ENCODE measurements at places on chromosomes 4 and X. TPM values are rescaled to one million over a fixed set of nuclear protein-coding genes. Genes with fewer than 3 reads are reported as not detected.

DNA sequence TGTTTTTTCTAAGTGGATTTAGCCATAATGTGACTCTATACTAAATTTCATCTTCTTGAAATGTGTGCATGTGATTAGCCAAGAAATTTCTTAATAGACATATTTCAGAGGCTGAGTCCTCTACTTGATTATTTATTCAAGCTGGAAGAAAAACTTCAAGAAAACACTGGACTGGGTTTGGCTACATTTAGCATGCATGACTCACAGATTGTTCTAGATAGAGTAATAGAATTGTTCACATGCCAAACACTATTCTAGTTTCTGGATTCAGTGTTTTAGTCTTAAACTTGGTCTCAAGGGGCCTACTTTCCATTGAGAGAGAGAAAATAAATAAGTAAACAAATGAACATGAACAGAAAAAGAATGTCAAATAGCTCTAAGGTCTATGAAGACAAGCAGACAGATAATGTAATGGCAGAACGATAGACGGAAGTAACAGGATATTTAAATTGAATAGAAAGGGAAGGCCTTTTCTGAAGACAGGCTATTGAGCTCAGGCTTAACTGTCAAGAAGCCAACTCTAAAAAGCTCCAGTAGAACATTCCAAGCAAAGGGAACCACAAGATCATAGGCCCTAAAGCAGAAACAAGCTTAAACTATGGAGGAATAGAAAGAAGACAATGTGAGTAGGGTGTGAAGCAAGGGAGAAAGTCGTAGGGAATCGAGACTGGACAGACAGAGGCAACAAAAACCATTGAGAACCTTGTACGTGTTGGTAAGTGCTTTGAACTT lies 104.6 kb downstream of the TMEM144 start:
- no peak for DNase-seq

- DNase-seq, result peak; percentile 14
Observed at GRCh38 chr4:140252141-140252741, 98.3 kb upstream of the MAML3 start.

Gene GAGE13
- not detected for total RNA-seq

Gene SLC9A7
- total RNA-seq, result 59.6 TPM

- no peak for DNase-seq
Observed at GRCh38 chr4:142550965-142551364, 295.1 kb downstream of the INPP4B start.

DNA sequence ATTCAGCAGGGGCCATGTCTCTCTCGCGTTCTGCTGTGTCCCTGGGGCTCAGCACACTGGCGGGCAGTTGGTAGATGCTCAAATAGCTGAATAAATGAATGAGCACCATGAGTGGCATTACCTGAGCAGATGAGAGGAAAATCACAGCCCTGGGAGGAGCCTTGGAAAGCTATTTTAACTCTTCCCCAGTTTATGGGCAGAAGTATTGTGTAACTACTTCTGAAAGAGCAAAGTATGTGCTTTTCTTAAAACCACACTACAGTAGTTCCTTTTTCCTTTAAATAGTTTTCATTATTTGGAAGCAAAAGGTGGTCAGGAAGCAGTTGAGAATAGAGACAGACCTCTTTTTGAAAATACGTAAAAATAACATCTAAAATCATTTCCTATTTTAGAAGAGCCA lies 3.0 kb upstream of the PLAC1 start:
- DNase-seq, result no peak

- DNase-seq, result no peak
Observed at GRCh38 chr4:151563194-151563593, 154.2 kb downstream of the FHIP1A start.

DNA sequence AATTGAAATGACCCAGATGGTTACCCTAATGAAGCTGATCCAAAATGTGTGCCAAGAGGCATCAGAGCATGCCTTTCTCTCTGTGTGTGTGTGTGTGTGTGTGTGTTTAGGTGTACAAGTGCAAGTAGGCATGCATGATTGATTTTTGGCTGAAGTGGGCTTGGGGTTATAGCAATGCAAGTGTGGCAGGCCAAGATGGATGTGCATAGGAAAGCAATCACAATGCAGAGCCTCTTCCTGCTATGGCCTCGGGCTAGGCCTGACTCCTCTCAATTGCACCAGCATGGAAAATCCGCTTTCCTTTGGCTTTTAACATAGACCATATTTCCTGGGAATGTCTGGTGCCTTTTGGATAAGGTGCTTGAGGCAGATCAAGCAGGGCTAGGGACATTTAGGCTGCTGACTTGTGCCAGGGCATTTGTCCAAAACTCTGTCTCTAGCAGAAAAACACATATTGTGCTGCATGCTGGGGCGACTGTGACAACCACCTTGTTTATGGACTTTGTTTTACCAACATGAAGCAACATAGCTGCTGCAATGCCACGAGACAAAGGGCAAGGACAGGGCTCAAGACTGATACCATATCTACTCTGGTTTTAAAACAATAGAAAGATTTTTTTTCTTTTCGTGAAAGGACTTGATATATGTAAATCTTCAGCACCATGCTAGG lies 395.7 kb downstream of the RAPGEF2 start:
- DNase-seq, result no peak

DNA sequence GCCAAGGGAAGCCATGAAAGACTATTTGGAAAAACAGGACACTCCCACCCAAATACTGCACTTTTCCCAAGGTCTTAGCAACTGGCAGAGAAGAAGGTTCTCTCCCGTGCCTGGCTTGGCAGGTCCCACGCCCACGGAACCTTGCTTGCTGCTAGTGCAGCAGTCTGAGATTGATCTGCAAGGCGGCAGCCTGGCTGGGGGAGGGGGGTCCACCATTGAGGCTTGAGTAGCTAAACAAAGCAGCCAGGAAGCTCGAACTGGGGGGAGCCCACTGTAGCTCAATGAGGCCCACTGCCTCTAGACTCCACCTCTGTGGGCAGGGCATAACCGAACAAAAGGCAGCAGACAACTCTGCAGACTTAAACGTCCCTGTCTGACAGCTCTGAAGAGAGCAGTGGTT lies 91.3 kb upstream of the TRPC5OS start:
- no peak for DNase-seq

DNA sequence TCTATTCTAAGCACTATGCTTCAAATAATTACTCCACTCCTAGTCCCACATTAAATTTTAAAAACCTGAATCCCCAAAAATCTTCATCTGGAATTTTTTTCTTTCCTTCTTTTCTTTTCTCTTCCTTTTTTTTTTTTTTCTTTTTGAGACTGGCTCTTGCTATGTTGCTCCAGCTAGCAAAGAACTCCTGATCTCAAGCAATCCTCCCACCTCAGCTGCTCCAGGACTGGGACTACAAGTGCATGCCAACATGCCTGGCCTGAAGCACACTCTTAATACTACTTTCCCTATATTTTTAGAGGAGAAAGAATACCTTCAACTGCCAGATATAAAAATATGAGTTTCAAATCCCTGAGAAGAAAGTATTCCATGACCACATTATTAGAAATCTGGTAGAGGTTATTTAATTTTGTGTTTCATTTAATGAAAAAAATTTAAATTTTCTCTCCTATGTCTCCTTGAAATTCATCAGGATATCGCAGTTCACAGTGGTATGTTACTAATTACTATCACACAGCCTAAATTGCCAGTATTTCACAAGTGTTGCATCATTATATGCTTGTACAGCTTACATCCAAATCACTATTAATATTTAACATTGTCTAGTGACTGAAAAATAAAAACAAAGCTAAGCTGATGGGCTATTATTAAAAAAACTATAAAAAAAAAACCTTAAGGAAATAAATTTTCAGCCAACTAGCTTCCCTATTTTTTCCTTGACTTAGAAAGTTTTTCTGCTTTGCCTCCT lies 227.8 kb downstream of the NAF1 start:
- no peak for DNase-seq

- DNase-seq, result peak; percentile 61
Observed at GRCh38 chr4:146522869-146523205, 1.1 kb upstream of the SLC10A7 start.

DNA sequence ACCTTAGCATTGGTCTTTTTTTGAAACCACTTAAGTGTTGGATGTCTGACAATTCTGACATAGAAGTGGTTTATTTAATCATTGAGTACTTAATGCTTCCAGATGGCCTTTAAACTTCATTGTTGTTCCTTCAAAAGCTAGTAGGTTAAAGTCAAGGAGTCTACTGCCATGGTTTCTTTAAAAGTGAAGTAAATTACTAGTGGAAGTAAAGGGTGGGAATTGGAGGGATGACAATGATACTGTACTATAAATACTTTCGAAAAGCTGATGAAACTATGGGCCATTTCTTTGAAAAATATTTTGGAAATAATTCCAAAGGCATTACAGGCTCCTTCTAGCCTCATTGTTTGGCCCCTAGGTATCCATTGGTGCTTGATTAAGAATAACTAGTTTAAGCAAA lies 51.9 kb downstream of the ATP10D start:
- DNase-seq, result no peak

Gene GABRB1
- not detected for total RNA-seq

Measured in OCI-LY7 (cell line).